DND-41 (cell line): ENCODE measurements at places on chromosomes 12 and 14.

- no peak for DNase-seq
Observed at GRCh38 chr14:57573173-57573572, 79.5 kb upstream of the CCDC198 start.

- no peak for DNase-seq
Observed at GRCh38 chr12:98127336-98127679, 388.1 kb upstream of the TMPO start.

GRCh38 chr14:24032727-24033418 lies 18.9 kb upstream of the CARMIL3 start:
- DNase-seq: no peak

GRCh38 chr14:71411738-71412137 lies 504.5 kb downstream of the PCNX1 start:
- no peak for DNase-seq

- DNase-seq: no peak
Observed at GRCh38 chr14:84282618-84283017, 1247.3 kb upstream of the FLRT2 start.

- DNase-seq: no peak
Observed at GRCh38 chr12:68842123-68842522, 34.1 kb downstream of the MDM2 start.
